ENCODE measurements at places on chromosomes 5 and 9.
A peak's percentile ranks its signal among the peaks of the same experiment; 100 is the strongest.

- no peak for DNase-seq
Measured at GRCh38 chr9:134811673-134812342, 68.8 kb upstream of the FCN2 start.

DNA sequence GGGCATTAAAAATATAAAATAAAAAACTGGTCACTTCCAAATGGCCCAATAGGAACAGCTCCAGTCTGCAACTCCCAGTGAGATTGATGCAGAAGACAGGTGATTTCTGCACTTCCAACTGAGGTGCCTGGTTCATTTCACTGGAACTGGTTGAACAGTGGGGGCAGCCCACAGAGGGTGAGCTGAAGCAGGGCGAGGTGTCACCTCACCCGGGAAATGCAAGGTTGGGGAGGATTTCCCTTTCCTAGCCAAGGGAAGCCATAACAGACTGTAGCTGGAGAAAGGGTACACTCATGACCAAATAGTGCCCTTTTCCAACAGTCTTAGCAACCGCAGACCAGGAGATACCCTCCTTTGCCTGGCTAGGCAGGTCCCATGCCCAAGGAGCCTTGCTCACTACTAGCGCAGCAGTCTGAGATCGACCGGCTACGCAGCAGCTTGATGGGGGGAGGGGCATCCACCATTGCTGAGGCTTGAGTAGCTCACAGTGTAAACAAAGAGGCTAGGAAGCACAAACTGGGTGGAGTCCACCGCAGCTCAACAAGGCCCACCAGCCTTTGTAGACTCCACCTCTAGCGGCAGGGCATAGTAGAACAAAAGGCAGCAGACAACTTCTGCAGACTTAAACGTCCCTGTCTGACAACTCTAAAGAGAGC is 12.7 kb downstream of the RLN1 start:
- DNase-seq, result no peak

- no peak for DNase-seq
Measured at GRCh38 chr5:53819482-53819881, 259.0 kb downstream of the NDUFS4 start.

- DNase-seq, result peak; percentile 37
Measured at GRCh38 chr5:88952344-88952743, 69.4 kb upstream of the MEF2C start.
